ENCODE measurements at places on chromosomes 2 and 18.

DNA sequence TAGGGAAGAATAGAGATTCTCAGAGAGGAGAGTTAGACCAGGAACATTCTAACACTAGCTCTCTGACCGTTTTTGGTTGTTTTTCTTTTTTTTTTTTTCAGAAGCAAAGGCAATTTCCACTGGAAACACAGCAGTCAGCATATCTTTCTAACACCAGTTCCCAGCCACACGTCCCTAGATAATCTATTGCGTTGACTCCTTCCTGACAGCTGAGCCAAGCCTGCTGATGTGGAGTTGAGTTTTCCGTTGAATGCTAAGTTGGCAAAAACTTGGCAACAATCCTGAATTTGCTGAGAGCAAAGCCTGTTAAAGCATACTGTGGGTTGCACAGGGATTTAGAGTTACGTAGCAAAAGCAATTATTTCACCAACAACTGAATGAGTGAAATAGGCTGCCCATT is 19.3 kb downstream of the GAD1 start:
- DNase-seq, result no peak

DNA sequence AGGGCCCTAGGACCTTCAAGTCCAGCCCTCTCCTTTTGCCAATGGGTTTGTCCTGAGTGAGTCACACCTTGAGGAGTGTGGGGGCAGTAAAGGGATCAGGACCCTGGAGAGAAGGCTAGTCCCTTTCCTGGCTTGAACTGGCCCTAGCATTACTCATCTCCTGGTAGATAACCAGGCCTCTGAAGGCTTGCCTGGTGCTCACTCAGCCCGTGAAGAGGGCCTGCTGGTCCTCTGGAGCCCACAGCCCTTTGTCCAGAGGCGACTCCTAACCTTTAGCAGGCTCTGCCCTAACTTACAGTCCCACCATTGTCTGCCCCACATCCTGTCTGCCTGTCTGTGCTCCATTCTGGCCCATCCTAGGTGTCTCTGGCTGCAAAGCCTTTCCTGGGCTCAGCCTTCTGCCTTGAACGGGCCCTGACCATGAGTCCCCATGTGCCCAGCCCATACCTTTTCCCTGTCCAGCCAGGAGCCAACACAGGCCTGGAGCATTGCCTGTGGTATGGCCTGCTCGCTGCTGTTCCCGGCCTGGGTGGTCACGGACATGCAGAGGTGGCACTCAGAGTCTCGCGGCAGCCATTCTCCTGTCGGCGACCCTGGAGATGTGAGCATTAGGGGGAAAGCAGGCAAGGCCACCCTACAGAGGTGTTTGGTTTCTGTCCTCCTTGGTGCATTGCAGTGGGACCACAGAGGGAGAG is 5.0 kb downstream of the SFTPB start:
- DNase-seq, result no peak

- no peak for DNase-seq
These were observed 199.1 kb upstream of the CELF4 start for GRCh38 chr18:37764541-37765288.

GRCh38 chr2:68203587-68203986 is 45.9 kb downstream of the PNO1 start:
- DNase-seq, result no peak

DNA sequence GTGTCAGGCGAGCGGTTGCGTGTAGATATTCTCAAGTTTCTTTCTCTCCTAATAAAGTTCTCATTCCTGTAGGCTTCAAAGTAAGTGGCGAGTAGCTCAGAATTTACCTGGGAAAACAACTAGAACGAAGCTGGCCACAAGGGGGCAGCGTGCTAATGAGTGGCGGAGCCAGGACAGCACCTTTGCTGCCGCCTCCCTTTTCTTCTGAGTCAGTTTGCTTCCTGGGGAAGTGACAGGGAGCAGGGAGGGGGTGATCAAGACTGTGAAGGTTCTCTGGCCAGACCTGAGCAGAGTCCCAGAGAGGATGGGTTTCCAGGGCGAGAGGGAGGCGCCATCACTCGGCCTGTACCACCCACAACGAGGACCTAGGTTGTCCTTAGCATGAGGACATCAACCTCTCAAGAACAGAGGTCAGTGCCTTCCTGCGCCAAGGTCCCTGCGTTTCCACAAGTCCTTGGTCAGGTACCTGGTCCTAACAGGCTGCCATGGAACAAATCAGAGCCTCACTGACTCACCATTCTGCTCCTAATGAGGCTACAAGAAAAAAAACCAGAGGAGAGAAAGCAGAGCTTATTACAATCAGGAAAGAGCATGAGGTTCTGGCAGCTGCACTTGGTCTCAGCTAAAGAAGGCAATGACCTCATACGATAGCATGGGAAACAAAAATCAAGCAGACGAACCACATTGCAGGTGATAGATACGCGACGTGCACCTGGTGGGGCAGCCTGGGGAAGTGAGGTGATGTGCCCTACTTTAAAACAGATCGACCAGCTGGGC is 98.7 kb downstream of the PLB1 start:
- DNase-seq, result peak; percentile 76

DNA sequence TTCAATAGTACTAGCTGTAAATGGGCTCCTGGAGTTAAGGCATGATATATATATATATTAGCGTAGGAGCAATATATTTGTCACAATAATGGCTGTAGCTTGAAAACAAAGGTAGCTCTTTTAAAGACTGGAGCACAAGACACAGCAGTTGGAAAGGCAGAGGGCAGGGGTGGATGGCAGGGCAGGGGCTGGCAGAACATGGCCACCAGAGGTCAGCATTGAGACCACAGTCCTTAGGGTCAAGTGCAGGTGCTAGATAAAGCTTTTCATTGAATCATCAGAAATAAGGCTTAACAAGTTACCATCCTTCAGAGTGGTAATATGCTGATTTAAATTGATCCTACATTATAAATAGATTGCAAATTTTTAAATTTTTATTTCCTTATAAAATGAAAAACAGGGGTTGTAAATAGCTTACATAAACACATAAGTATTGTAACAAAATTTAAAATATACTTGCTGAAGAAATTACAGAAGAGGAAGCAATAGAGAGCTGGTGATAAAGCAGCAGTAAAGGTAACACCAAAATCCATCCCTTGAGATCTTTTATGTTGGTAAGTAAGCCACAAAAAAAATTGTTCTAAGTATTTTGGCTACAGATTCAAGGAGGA is 161.2 kb upstream of the PIEZO2 start:
- DNase-seq, result no peak

DNA sequence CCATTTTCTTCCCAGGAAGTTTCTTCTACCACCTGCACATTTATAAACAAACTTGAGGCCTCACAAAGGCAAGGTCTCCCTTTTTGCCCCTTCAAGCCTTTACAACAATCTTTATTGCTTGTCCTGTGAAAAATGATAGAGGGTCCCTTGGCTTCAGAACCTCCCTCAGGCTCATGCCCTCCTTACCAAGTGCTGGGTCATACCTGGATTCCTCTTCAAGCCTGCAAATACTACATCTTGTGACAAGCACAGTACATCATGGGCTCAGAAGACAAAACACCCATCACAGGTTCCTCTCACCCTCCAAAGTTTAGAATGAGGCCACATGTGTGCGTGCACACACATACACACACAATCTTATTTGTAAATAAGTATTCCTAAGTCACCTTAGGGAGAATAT is 9.1 kb downstream of the CAPN14 start:
- no peak for DNase-seq

DNA sequence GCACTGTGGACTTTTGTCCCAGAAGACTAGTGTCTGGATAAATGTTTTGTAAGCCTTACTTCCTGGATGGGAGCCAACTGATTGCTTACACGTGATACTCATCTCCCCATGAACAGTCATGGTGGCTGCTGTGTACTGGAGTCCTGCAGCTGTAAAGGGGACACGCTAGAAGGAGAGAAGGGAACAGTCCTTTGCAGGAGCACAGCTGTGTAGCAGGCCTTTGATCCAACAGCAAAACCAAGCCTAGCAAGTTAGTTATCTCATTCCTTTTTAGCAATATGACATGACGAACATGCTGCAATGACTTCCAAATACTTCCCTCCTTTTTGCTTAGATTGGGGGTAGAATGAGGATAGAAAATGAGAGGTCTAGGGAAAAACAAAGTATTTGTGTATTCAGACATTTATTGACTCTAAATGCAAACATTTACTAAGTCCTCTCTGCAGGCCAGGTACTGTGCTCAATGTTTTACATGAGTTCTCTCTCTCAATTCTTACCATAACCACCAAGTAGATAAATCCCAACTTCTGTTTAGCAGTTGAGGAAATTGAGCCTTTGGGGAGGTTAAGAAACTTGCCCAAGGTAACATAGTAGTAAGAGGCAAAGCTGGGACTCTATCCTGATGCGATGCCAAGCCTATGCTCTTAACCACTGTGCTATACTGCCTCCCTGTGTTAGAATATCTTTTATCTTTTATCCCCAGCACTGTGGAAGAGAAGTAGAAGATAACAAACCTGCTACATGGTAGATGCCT is 55.4 kb upstream of the CD28 start:
- no peak for DNase-seq

DNA sequence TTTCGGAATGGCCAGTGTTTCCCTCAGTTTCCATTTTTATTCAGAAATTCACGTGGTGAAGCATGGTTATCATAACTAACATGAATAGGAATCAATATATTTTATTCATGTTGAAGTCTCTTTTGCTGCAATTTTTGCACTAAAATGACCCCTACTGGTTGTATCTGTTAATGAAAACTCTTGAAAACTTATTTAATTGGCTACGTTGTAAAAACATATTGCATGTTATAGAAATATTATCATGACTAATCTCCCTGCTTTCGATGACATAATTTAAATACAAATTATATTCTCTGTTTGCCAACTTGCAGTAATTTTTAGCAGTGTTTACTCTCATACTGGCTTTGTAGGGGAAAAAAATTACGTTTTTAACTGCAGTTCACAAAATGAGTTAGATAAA is 3.5 kb downstream of the CRIM1 start:
- DNase-seq, result no peak

DNA sequence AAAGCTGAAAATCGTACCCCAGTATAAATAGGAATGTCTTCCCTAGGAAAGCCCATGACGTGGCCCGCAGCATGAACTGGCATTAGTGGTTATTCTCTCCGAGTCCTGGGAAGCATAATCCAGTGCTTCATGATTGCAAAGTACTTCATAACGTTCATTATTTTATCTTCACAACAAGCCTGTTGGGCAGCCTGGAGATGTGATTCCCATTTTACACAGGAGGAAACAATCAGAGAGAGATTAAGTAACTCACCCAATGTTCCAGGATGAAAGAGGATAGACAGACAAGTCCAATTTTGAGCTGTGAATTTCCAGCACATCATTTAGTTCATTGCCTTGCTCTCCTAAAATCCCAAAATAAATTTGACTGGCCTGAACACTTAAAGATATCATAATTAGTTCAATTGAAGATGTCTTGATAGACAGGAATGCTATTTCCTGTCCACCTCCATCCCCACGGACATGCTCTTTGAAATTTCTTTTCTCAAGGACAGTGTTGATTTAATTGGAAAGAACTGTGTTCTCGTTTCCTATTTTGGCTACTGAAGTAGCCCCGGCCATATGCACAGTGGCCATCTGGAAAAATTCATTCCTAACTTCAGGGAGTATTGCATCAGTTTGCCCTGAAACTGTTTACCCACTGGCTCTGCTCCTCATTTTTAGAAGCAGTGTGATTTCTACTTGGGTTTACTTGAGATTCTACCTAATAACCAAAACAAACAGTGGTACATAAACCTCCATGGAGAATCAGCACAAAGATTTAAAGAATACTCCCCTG is 93.9 kb downstream of the VWC2L start:
- no peak for DNase-seq

GRCh38 chr2:206920310-206920709 is 19.0 kb upstream of the CPO start:
- no peak for DNase-seq

GRCh38 chr18:75223687-75224347 is 13.2 kb downstream of the TSHZ1 start:
- DNase-seq, result no peak

- no peak for DNase-seq
These were observed 101.2 kb downstream of the FSHR start for GRCh38 chr2:49053156-49053555.

DNA sequence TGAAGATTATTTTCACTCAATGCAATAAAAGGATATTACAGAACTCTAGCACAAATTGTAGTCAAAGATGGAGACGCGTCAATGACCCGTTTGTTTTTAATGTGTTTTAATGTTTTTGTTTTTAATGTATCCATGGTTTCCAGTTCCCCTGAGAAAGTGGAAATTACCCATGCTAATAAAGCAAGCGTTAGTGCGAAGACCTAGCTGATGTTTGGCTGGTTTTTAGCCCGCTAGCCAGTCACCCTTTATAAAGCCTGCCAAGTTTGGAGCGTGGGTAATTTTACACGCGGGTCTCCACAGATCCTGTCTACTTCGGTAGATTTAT is 430 bp upstream of the CHMP1B start:
- no peak for DNase-seq

- DNase-seq, result no peak
These were observed 1.2 kb downstream of the PLEKHM3 start for GRCh38 chr2:208024091-208024490.

DNA sequence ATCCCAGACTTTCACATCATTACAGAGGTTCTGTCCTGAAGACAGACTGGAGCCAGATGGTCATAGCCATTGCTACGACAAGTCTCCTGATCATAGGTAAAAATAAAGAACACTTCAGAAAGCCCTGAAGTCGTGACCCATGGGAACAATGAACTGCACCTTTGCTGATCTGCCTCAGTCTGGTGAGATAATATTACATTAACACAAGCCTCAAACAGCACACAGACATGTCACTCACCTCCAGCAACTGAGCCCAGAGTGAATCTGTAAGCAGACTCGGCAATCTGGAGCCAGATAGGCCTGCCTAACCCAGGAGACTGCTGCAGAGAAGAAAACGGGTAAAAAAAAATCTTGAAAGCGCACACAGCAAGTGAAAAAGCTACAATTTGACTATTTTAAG is 79.2 kb downstream of the SLC25A12 start:
- DNase-seq, result no peak

DNA sequence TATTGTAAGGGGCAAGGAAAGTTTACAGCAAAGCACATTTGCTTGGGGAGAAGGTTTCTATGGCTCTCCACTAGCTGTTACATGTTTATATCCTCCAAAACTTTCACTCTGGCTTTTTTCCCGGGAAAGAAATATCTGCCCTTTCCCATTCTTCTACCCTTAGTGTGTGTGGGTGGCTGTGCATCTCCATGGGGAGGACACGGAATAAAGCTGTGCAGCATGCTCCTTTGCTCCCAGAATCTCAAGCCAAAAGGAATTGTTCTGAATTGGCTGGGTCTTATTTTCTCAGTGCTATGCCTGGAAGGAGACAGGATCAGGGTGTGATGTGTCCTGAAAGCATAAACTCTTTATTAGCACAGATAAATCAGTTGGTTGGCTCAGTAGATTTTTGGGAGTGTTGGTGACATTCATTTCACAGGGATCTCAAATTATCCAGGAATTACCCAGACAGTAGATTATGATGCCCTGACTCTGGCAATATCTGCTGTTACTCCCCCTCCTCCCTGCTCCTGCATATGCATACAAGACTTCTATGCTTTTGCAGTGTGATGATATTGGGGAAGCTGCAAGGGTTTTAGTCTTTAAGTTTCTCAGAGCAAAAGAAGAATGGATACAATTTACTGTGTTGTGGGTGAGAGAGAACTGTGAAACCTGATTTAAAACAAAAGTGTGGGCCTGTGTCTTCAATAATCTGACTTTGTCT is 63.1 kb downstream of the PARD3B start:
- DNase-seq, result no peak

Data from activated naive CD4-positive, alpha-beta T cell (primary cell).